Thoracic aorta (tissue), 2 donors: ENCODE measurements at places on chromosomes 12 and 14. TPM values are rescaled to one million over a fixed set of nuclear protein-coding genes. Genes with fewer than 3 reads are reported as not detected.
A peak's percentile ranks its signal among the peaks of the same experiment; 100 is the strongest.

PLEKHG7 gene
- not detected for total RNA-seq

GRCh38 chr12:120933786-120934185 is 29.6 kb upstream of the SPPL3 start:
- H3K4me3 ChIP-seq: no peak overlapping the region
- no peaks in the 10 kb centered on the region for H3K27me3 ChIP-seq
- no peak overlapping the region for H3K27ac ChIP-seq
- H3K4me1 ChIP-seq: no peaks in the 10 kb centered on the region
- H3K36me3 ChIP-seq: no peaks in the 10 kb centered on the region
- no peak for DNase-seq

HOXC6 gene
- total RNA-seq: not detected

MANSC4 gene
- not detected for total RNA-seq

DNA sequence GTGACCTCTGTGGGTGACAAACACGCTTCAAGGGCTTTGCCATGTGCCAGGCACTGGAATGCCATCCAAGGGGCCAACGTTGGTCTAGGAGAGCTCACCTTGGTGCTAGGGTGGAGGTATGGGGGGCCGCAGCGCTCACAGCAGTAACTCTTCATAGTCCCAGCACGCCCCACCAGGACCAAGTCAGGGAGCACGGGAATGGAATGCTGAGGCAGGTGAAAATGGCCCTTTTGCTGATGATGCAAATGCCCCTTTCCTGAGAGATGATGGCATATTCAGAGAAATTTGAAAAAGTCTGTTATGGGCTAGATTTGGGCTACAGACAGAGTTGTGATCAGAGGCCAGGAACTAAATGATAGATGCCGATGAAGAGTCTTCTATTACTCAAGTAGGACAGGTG is 10.0 kb upstream of the FAM181A start:
- DNase-seq: no peak
- no peaks in the 10 kb centered on the region for H3K27me3 ChIP-seq
- H3K4me1 ChIP-seq: no peaks in the 10 kb centered on the region
- no peak overlapping the region for H3K27ac ChIP-seq
- no peaks in the 10 kb centered on the region for H3K36me3 ChIP-seq

DNA sequence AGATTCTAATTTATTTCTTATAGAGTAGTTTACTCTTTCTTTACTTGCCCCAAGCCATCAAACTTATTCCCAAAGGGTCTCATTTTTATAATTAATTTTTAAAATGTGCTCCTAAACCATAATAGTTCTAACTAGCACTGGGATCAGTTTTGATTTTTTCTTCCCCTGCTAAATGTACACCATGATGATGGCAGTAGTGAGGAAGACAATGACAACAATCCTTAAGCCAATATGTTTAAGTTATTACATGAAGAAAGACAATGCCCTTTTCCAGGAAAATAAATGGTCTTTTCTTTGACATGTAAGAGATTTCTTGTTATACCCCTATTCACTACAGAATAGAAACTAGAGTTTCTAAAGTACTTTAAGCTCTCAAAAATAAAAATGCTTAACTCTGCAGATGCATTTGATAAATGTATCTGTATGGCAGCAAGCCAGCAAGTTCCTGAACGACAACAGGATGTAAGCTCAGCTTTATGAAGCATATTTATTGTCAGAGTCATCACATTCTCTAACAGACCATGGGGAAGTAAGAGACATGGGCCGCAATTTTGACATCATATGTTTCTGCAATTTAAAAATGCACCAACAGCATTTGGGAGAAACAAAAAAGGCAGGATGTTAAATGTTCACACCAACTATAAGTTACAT is 36.0 kb upstream of the SNX6 start:
- DNase-seq: no peak
- H3K27ac ChIP-seq: no peak overlapping the region
- H3K4me3 ChIP-seq: no peak overlapping the region
- no peaks in the 10 kb centered on the region for H3K36me3 ChIP-seq

DNA sequence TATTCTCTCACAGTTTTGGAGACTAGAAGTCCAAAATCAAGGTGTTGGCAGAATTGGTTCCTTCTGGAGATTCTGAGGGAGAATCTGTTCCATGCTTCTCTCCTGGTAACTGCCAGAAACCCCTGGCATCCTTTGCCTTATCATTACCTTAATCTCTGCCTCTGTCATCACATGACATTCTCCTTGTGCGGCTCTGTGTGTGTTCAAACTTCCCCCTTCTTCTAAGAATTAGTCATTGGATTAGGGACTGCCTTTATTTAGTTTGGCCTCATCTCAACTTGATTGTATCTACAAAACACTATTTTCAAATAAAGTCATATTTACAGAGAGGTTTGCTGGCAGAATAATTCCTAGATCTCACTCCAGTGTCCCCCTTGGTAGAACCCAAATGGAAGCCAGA is 68.9 kb downstream of the ZNF641 start:
- no peaks in the 10 kb centered on the region for H3K4me1 ChIP-seq

DNA sequence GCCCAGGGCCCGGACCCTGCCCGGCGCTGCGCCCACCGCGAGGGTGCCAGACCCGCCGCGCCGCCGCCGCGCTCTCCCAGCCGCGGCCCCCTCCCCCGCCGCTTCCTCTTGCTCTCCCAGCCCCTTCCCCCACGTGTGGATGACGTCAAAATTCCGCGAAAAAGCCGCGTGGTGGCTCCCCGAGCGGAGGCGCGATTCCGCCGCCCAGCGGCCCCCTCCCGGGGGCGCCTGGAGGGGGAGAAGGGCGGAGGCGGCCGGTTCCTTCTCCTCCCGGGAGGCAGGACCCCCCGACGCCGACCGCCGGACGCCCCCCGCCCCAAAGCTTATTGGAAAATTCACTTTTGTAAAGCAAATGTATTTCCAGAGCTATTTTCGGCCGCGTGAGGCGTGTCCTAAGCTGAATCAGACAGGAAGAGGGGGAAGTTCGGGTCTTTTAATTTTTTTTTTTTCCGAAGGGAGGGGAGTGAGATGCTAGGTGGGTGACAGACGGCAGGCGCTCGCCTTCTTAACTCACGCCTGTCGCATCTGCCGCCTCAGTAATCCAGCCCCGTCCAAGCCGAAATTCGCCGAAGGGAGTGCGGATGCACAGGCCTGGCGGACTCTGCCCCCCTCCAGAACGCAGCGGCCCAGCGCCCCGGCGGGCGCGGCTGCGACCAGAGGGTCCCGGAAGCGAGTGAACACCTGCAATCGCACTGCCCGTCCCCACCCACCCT is 4.1 kb upstream of the CCND2 start:
- no peaks in the 10 kb centered on the region for H3K27me3 ChIP-seq
- H3K4me1 ChIP-seq: peaks cover 39% of the 10 kb centered on the region
- no peaks in the 10 kb centered on the region for H3K36me3 ChIP-seq
- peak; percentile 64 for DNase-seq
- peak overlapping the region; percentile 81 for H3K4me3 ChIP-seq

GRCh38 chr14:70018713-70019211 is 139.5 kb downstream of the SMOC1 start:
- no peaks in the 10 kb centered on the region for H3K27me3 ChIP-seq
- peaks cover 16% of the 10 kb centered on the region for H3K4me1 ChIP-seq
- no peaks in the 10 kb centered on the region for H3K36me3 ChIP-seq
- H3K4me3 ChIP-seq: peak overlapping the region; percentile 74
- no peak for DNase-seq

SERPINA10 gene
- total RNA-seq: 0.28 TPM

GRCh38 chr12:13592063-13592942 is 389.1 kb downstream of the GRIN2B start:
- H3K36me3 ChIP-seq: no peaks in the 10 kb centered on the region
- no peaks in the 10 kb centered on the region for H3K27me3 ChIP-seq
- no peak for DNase-seq
- no peak overlapping the region for H3K4me3 ChIP-seq

GRCh38 chr14:64394977-64395633 is 7.0 kb downstream of the MTHFD1 start:
- no peaks in the 10 kb centered on the region for H3K4me1 ChIP-seq
- H3K27me3 ChIP-seq: no peaks in the 10 kb centered on the region
- DNase-seq: no peak
- H3K36me3 ChIP-seq: no peaks in the 10 kb centered on the region
- no peak overlapping the region for H3K27ac ChIP-seq

TROAP gene
- 0.99 TPM for total RNA-seq

DNA sequence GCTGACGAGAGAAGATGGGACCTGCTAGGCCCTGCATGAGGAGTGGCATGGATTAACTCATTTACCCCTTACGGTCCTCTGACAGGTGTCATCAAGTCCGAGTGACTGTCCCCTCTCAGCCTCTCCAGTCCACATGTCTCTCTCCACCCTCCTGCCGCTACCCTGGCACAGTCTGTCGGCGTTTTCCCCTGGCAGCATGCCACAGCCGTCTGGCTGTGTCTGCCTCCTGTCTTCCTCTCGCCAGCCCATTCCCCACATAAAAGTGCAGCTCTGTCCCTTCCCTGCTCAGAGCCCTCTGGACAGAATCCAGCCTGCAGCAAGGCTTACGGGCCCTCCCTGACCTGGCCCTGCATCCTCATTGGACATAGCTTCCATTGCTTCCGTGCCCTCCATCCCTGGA is 45.6 kb downstream of the UBE3B start:
- DNase-seq: no peak
- no peak overlapping the region for H3K27ac ChIP-seq
- H3K4me1 ChIP-seq: no peaks in the 10 kb centered on the region
- peaks cover 60% of the 10 kb centered on the region for H3K36me3 ChIP-seq

DNA sequence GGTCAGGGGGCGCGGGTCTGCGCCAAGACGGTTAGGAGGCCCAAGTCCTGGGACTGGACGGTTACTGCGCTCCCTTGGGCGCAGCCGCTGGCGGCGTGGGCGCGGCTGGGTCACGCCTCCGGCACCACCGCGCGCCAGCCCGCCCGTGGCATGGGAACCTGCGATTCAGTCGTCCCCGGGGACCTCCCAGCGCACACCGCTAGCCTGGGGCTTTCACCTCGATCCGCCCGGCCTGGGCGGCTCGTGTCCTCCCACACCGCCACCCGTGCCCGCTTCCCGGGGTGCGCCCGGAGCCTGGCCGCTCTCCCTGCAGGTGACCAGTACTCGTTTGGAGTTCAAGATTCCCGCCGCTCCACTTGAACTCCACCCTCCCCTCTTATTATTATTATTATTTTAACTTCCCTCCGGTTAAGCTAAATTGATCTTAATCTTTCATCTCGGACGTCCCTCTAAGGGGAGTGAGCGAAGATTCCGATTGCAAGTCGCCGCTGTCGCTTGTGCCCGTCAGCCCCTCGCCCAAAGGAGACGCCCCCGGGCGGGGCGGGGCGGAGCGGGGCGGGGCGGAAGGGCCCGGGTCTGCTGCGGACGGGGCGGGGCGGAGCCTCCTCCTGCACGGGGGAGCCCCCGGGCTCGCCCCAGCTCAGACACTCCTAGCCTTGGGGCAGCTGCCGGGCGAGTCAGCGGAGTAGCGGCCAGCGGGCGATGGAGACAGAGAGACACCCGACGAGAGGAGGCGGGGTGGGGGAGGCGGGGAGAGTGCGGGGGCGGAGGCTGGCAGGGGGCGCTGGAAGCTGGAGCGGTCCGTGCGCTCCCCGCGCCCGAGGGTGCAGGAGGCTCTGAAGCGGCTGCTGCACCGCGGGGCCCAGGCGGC is at the start of gene KCNMB4:
Gene KCNMB4 (plus strand): TSS at position 643 of the 871 bp plus-strand sequence. CDS start 445 bp downstream, outside the sequence.
- H3K4me1 ChIP-seq: peaks cover 3% of the 10 kb centered on the region
- H3K36me3 ChIP-seq: no peaks in the 10 kb centered on the region
- peak within 1 kb of the TSS; percentile 94 for H3K4me3 ChIP-seq
- no peaks in the 10 kb centered on the region for H3K27me3 ChIP-seq
- no peak within 1 kb of the TSS for H3K27ac ChIP-seq

DNA sequence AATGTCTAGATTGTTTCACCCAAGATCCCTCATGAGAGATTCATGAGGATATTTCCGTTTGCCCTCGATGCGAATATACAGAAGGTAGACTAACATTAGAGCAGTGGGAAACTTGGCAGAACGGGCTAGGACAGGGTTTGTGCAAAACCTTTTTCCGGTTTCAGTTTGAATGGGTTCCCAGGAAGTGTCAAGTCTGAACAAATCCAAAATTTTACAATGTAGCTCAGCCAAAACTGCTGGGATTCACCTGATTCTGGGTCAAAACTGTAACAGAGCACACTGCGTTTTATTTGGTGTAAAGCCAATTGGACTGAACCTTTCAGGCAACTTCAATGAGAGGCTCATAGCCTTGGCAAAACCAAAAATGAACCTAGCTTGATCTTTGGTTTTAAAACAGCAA is 337.8 kb upstream of the DIO2 start:
- DNase-seq: no peak
- H3K36me3 ChIP-seq: no peaks in the 10 kb centered on the region
- H3K4me1 ChIP-seq: no peaks in the 10 kb centered on the region

- H3K27me3 ChIP-seq: no peaks in the 10 kb centered on the region
- no peak overlapping the region for H3K27ac ChIP-seq
- H3K36me3 ChIP-seq: peaks cover 34% of the 10 kb centered on the region
- H3K4me3 ChIP-seq: no peak overlapping the region
These were observed 11.2 kb downstream of the CEP170B start for GRCh38 chr14:104876251-104876699.

MSRB3 gene
- total RNA-seq: 221 TPM

GRCh38 chr14:103542605-103543088 is 13.7 kb downstream of the TRMT61A start:
- H3K27me3 ChIP-seq: no peaks in the 10 kb centered on the region
- peak overlapping the region; percentile 94 for H3K27ac ChIP-seq
- DNase-seq: no peak
- H3K36me3 ChIP-seq: no peaks in the 10 kb centered on the region
- H3K4me1 ChIP-seq: peaks cover 51% of the 10 kb centered on the region
- H3K4me3 ChIP-seq: peak overlapping the region; percentile 43
